ENCODE measurements at places on chromosomes 5 and 9. TPM values are rescaled to one million over a fixed set of nuclear protein-coding genes. Genes with fewer than 3 reads are reported as not detected.

The TNFSF8 gene
- not detected for total RNA-seq

The PRKACG gene
- not detected for total RNA-seq

The ACOT12 gene
- total RNA-seq, result not detected

The ANXA1 gene
- 1,632 TPM for total RNA-seq

The CDX1 gene
- total RNA-seq, result not detected

The OTP gene
- total RNA-seq, result not detected

The PAEP gene
- not detected for total RNA-seq

The NKD2 gene
- 0.09 TPM for total RNA-seq
